Central memory CD8-positive, alpha-beta T cell (primary cell): ENCODE measurements at places on chromosomes 5 and 9.

DNA sequence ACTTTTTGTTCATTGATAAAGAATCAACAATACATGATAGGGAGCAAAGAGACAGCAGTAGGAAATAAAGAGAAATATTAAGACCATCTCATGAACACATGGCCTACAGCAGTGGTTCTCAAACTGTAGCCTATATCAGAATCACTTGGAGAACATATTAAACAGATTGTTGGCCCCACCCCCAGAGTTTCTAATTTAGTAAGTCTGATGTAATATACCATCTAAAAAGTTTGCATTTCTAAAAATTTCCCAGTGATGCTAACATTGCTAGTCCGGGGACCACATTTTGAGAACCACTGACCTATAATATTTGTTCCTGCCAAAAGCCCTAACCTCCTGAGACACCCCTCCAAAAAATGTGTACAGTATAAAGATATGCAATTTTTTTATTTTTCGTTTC is 306.2 kb upstream of the NREP start:
- DNase-seq: no peak
- peaks cover 19% of the 10 kb centered on the region for H3K27me3 ChIP-seq
- H3K4me3 ChIP-seq: no peak overlapping the region
- peaks cover 2% of the 10 kb centered on the region for H3K36me3 ChIP-seq

GRCh38 chr5:36688722-36689121 is 82.3 kb downstream of the SLC1A3 start:
- DNase-seq: no peak
- peaks cover 21% of the 10 kb centered on the region for H3K27me3 ChIP-seq
- no peak overlapping the region for H3K27ac ChIP-seq
- peaks cover 15% of the 10 kb centered on the region for H3K4me1 ChIP-seq
- peaks cover 4% of the 10 kb centered on the region for H3K36me3 ChIP-seq

- H3K4me3 ChIP-seq: no peak overlapping the region
- H3K27me3 ChIP-seq: peaks cover 17% of the 10 kb centered on the region
- H3K36me3 ChIP-seq: no peaks in the 10 kb centered on the region
Measured at GRCh38 chr5:56585999-56586691, 229.2 kb upstream of the MAP3K1 start.

DNA sequence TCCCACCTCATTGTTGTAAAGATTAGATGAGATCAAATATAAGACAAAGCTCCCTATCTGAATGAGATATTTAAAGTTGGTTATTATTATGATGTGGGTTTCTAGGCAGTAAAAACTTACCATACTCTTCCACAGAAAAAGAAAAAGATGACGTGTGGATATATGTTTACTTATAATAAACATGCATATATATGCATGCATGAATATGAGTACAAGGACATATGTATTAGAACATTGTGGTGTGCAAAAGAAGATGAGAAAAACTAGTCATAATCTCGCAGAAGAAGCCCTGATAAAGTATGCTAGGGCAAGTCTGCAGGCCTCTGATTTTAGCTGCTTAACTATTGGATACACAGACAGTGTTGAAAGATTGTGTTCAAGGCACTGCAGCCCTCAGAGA is 10.1 kb upstream of the THBS4 start:
- H3K27ac ChIP-seq: no peak overlapping the region
- no peak overlapping the region for H3K4me3 ChIP-seq
- H3K4me1 ChIP-seq: no peaks in the 10 kb centered on the region
- DNase-seq: no peak
- peaks cover 2% of the 10 kb centered on the region for H3K36me3 ChIP-seq

DNA sequence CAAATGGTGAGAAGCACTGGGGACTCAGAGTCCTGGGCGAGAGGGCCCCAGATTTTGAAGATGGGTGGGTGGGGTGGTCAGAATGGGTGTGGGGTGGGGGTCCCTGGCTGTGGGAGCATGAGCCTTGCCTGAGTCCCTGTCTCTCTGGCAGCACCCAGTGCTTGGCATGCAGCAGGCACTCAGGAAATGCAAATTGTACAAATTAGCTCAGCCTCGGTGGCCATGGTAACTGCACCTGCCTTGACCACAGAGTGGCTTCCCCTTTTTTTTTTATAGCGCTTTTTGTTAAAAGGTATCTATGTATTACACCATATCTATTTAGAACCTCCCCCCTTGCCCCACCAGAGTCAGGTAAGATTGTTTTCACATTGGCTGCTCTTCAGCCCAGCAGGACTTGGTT is 19.2 kb upstream of the PITX1 start:
- H3K27ac ChIP-seq: no peak overlapping the region
- no peak for DNase-seq
- no peaks in the 10 kb centered on the region for H3K36me3 ChIP-seq
- H3K4me1 ChIP-seq: no peaks in the 10 kb centered on the region
- no peak overlapping the region for H3K4me3 ChIP-seq
- H3K27me3 ChIP-seq: peaks cover 73% of the 10 kb centered on the region
